Thoracic aorta (tissue), 2 donors: ENCODE measurements at places on chromosomes 12 and 14. TPM values are rescaled to one million over a fixed set of nuclear protein-coding genes. Genes with fewer than 3 reads are reported as not detected.

DNA sequence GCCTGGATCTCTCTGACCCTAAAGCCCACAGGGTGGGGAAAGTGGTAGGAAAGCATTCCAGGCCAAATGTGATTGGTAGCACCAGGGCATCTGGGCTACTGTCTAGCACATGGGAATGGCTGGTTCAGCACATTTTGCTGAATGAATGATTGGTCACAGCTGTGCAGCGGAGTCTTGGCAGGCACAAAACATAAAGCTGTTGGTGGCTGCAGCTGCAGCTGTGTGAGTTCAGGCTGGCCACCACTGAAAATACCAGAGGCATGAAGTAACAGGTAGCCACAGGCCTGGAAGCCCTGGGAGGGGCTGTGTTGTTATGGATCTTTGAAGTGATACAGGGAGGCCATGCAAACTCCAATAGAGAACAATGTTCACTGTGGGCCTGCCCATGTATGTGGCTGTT, 72.7 kb downstream of the MYRFL start:
- no peak for DNase-seq

GRCh38 chr12:14701809-14702568, 5.6 kb upstream of the GUCY2C start:
- DNase-seq, result no peak

DNA sequence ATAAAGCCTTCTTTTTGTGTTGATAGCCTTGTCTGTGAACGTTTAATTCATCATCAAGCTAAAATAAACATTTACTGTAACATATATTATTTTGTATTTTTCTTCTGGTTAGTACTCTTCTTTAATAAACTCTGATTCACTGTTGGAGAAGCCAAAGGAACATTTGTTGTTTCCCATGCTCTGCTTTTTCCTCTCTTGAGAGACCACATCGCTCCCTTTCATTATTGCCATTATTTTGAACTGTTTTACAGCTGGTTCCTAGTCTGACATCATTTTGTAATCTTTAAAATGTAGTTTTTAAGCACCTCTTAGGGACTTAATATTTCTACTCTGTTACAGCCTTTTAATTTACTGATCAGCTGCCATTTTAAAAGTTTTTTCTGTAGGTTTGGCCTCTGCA, 301.8 kb downstream of the NPAS3 start:
- DNase-seq, result no peak

- DNase-seq, result no peak
Observed at GRCh38 chr12:85865890-85866289, 8.2 kb upstream of the NTS start.

Gene KRT82
- not detected for total RNA-seq
